Choroid plexus epithelial cell (primary cell): ENCODE measurements at places on chromosomes 16 and 17.

GRCh38 chr16:14606102-14606501, 24.0 kb downstream of the PARN start:
- DNase-seq: no peak

DNA sequence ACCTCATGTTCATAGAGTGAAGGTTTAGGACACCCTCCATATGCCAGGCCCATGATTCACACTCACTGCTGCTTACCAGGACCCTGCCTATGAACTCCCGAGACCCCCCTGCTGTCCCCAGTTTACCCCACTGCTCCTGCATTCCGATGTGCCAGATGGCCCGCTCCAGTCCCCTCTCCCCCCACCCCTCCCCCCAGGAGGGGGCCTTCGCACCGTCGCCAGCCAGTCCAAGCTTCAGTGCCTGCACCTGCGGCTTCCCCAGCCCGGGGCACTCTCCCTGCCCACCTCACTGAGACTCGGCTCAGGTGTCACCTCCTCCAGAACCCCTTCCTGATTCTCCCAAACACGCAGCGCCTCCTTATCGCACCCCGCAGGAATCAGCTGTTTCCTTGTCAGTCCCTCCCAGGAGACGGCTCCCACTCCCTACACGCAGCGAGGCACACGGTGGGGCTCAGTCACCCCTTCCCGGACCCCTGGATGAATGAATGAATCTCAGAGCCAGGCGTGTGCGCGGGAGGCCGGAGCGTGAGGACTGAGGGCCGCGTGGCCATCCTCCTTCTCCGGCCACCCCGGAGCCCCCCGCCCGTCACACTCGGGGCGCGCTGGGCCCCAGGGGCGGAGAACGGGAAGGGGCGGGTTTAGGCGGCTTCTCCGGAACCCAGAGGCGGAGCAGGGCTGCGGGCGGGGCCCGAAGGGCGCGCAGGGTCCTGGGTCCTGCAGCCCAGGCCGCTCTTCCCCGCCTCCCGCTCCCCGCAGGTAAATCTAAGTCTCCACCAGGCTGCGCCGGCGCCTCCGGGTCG, 1.6 kb downstream of the MYO1C start:
- DNase-seq: no peak

DNA sequence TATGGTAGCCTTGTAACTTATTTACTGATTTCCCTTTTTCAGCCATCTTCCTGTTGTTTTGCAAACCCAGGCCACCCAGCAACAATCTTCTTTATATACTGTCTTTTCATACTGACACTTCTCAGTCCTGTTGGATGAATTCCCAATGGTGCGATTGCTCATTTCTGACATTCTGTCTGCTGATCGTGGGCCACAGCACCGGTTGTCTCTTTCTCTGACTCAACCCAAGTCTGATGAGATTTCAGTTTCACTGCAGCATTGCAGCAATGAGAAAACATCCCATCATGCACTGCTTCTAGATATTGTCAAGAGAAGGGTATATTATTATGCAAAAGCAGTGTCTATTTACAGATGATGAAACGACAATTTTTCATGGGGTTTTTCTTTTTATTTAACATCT, 349.2 kb upstream of the HSBP1 start:
- peak; percentile 93 for DNase-seq

- no peak for DNase-seq
Measured at GRCh38 chr17:57089391-57089790, 4.3 kb downstream of the AKAP1 start.

DNA sequence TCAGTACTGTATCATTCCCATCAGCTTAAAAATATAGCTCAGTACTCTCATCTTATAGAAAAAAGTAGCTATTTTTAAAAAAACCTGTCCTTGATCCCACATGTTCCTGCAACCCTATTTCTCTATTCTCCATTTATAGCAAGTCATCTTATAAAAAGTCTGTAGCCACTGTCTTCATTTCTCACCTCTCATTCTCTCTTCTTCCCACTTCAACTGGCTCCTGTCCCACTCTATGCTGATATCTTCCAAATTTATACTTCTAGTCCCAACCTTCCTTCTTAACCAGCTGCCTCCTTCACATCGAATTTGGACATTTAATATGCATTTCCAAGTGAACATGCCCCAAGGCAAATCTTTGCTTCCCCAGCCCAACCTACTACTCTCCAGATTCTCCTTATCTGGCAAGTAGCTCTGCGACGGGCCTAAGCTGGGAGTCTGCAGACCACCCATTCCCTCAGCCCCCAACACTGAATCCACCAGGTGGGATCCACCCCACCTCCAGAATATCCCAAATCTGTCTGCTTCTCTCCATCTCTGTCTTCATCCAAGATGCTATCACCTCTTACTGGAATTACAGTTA, 52.0 kb upstream of the TANC2 start:
- DNase-seq: no peak

- DNase-seq: no peak
Measured at GRCh38 chr16:30703971-30704370, 5.0 kb downstream of the SRCAP start.
